Thoracic aorta (tissue), 2 donors: ENCODE measurements at places on chromosomes 11 and 22. TPM values are rescaled to one million over a fixed set of nuclear protein-coding genes. Genes with fewer than 3 reads are reported as not detected.

Gene SYT8
- total RNA-seq = 3.6 TPM

DNA sequence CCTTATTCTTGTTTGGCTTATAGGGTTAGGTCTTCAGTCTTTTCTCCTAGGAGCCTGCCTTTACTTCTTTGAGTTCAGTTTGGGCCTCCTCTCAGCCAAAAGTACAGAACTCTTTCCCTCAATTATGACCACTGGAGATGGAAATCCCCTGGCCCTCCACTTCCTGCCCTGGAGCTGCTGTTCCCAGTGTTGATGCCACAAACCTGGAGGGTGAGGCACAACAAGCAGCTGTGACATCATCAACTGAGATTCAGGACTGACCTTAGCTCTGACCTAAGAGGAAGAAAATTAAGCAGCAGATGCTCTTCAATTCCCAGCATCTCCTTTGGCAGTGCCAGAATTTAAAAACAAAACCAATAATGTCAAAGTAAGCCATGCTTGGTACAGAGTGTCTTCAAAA, 3.0 kb downstream of the ABTB2 start:
- DNase-seq = no peak

DNA sequence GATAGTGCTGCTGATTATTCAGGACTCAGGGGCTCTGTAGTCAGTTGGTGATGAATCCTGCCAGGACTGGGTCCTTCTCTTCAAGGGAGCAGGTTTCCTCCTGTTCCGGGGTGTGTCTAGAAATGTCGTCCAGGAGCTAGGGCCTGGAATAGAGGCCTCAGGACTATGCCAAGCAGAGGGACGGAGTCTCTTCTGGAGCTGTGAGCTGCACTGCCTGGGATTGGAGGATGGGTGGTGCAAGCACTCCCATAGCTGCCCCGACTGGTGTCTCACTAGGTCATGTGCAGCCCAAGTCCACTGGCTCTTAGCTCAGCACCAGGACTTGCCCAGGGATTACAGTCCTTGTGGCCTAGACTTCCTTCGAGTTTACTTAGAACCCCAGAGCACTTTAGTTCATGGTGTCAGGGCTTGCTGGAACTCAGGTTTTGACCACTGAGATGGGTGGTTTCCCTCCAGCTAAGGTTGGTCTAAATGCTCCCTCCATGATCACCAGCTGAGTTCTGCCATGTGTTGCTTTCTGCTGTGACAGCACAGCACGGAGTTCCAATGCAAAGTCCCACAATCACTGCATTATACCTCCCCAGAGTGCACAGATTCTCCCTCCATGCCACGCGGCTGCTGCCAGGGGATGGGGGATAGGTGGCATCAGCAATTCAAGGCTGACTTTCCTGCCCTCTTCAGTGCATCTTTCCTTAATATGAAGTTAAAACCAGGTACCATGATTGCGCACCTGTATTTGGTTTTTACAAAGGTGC, 42.6 kb upstream of the SHANK2 start:
- no peak for DNase-seq

- DNase-seq = no peak
These were observed 45.3 kb upstream of the SPON1 start for GRCh38 chr11:13917264-13917663.

GRCh38 chr11:70625582-70626518, 227.5 kb downstream of the CTTN start:
- no peak for DNase-seq

GRCh38 chr22:36924151-36924698, 10.8 kb downstream of the CSF2RB start:
- no peak for DNase-seq

Gene OR8G5
- not detected for total RNA-seq

GRCh38 chr11:74280494-74280893, 30.9 kb downstream of the P4HA3 start:
- DNase-seq = no peak

Gene HTR3A
- not detected for total RNA-seq

DNA sequence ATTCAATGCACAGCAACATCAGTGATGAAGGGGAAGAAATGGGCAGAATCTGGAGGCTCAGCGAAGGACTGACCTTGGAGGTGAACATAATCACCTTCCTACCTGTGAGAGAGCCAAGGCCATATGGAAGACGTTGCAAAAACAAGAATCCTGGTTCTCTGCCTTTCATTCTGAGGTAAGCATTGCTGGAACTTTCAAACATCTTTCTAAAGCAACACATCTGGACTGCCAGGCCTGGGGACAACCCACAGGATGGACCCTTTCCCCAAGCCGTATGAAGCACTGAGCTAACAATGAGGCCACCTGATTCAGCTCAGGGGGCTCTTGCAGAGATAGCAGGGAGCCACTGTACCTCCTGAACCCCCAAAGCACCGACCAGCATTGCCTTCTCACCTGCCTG, 70.5 kb downstream of the ETS1 start:
- DNase-seq = no peak
